ENCODE measurements at places on chromosomes 2 and 18.

DNA sequence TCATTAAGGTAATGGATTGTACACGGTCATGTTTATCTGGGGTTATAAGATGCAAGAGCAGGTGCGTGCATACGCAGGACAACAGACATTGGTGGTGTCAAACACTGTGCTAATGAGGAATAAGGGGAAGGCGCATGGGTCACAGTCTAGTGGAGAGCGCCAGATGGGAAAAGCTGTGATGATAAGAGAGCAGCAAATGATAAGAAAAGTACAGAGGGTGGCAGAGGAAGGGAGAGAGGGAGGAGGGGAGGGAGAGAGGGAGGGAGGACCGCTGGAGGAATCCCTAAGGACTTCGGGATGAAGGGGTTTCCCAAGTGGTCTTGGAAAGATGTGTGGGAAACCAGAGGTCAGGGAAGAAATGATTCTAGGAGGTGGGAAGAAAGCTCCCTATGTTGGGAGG, 2.9 kb downstream of the TNFRSF11A start:
- no peak for DNase-seq

DNA sequence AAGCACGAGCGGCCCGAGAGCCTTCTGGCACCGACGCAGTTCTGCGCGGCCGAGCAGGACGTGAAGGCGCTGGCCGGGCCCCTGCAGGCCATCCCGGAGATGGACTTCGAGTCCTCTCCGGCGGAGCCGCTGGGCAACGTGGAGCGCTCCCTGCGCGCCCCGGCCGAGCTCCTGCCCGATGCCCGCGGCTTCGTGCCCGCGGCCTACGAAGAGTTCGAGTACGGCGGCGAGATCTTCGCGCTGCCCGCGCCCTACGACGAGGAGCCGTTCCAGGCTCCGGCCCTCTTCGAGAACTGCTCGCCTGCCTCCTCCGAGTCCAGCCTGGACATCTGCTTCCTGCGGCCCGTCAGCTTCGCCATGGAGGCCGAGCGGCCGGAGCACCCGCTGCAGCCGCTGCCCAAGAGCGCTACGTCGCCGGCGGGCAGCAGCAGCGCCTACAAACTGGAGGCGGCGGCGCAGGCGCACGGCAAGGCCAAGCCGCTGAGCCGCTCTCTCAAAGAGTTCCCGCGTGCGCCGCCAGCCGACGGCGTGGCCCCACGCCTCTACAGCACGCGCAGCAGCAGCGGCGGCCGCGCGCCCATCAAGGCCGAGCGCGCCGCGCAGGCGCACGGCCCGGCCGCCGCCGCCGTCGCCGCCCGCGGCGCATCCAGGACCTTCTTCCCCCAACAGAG, 70.4 kb downstream of the ARHGEF33 start:
- DNase-seq: no peak

DNA sequence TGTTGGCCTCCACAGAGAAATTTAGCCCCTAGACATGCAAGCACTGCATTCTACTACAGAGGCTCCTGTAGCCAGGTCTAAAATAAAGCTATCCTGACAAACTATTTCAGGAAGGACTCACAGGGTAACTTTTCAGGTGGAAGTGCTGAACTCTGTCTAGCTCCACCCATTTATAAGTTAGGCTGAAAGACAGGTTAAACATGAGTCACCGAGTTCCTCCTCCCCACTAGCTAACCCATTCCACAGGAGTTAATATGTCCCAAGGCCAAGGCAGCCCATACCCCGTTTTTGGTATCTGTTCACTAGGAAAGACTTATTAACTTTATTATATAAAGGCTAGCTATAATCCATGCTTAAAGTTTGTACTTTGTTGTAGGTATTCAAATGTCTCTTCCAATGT, 3.5 kb downstream of the CWC22 start:
- no peak for DNase-seq

DNA sequence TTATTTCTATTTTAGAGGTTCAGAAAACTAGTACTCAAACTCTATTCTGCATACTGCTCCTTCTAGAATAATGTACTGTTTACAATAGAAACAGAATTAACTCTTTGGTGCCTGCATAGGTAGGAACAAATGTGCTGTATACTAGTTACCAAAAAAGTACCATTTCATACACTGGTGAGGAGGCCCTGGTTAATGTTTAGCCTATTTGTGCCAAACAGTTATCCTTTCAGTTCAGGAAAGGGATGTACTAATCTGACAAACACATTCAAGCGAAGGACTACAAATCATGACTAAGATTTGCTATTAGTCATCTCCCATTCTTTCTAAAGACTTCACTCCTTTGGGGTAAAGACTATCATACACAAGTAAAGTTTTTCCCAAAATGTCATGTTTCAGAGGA, 47.4 kb downstream of the EXOC6B start:
- no peak for DNase-seq

DNA sequence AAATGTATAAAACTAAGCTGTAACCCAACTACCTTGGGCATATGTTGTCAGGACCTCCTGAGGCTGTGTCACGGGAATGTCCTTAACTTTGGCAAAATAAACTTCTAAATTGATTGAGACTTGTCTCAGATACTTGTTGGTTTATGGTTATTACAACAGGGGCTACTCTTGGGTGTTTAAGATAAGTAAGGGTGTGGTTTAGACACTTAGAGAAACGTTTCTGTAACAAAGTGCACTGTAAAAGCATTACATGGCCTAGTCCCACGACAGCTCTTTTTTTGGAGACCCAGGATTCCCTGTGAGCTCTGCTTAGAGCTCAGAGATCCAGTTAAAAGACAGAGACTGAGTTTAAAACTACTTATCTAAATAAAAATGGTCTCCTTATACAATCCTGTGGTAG, 32.3 kb upstream of the LIPG start:
- no peak for DNase-seq

DNA sequence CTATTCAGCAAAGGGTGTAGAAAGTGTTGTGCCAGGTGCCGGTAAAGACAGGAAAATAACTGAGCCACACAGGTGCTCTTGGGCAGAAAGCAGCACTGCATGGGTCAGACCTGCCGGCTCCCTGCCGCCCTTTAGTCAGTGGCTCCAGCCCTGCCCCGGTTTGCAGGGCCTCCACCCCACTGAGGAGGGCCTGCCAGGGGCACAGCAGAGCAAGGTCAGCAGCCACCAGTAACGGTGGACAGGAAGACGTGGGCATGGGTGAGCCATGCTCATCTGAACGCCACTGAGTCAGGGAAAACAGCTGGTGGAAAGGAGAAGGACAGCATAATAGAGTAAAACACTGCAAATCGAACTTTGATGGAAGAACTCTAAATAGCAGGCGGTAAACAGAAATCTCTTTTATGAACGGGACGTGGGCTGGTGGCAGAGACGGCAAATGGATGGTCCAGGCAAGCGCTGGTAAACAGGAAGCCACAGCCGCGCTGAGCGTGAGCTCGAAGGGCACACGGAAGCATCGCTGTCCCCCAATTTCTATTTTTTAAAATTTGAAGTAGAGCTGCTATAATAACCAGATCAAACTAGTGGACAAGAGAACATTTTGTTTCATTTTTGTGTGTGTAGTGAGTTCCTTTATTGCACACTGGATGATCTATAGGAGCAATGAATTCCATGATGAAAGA, 141.8 kb upstream of the ALKAL2 start:
- no peak for DNase-seq

- DNase-seq: no peak
Measured at GRCh38 chr18:23115683-23116096, 19.6 kb upstream of the CABLES1 start.

- DNase-seq: no peak
Measured at GRCh38 chr2:96898641-96899412, 28.9 kb upstream of the SEMA4C start.

GRCh38 chr18:78145096-78145495, 834.5 kb upstream of the SALL3 start:
- no peak for DNase-seq

- DNase-seq: no peak
Measured at GRCh38 chr2:195471163-195471562, 185.9 kb upstream of the SLC39A10 start.

Data from NCI-H187 (cell line).